ENCODE measurements at places on chromosomes 12 and 14. TPM values are rescaled to one million over a fixed set of nuclear protein-coding genes. Genes with fewer than 3 reads are reported as not detected.

The MGP gene
- 280 TPM for total RNA-seq

- no peak for DNase-seq
- no peaks in the 10 kb centered on the region for H3K4me1 ChIP-seq
- H3K4me3 ChIP-seq, result no peak overlapping the region
- H3K27ac ChIP-seq, result no peak overlapping the region
Observed at GRCh38 chr14:54893151-54893760, 9.4 kb downstream of the GCH1 start.

- H3K4me1 ChIP-seq, result peaks cover 17% of the 10 kb centered on the region
- H3K4me3 ChIP-seq, result no peak overlapping the region
- peak; percentile 72 for DNase-seq
- no peaks in the 10 kb centered on the region for H3K27me3 ChIP-seq
Observed at GRCh38 chr14:69663300-69663643, 51.9 kb downstream of the SUSD6 start.

DNA sequence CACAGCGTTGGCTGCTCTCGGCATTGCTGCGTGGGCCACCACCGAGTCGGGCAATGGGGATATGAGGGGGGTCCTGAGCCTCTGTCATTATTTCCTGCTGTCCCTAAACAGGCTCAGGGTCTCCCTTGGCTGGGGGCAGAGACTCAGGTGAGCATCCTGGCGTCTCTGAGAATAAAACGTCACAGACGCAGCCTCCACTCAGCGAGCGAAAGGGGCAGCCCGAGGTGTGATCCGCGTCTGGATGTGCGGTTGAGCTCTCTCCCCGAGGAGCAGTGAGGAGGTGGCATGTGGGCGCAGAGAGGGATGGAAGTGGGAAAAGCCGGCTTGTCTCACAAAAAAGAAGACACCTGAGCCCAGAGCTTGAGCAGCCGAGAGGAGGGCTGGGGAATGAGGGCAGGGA, 62.6 kb downstream of the GALNT9 start:
- peaks cover 22% of the 10 kb centered on the region for H3K4me1 ChIP-seq
- peaks cover 2% of the 10 kb centered on the region for H3K27me3 ChIP-seq
- H3K36me3 ChIP-seq, result peaks cover 24% of the 10 kb centered on the region
- no peak for DNase-seq

DNA sequence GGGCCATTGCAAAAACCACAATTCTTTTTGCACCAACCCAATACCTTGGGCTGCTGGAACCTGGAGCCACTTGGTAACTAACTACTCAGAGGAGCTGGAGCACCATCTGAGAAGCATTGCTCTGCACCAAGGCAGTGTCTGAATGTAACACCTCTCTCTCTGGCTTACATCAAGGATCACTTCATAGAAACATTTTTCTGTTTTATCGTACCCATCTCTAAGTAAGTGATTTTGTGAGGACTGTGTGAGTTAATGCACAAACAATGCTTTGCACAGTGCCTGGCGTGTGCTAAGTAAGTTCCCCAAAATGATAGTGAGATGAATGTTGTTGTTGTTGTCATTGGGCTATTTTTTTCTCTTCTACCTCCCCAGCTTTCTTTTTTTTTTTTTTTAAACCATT, 111.4 kb downstream of the ADCK1 start:
- H3K4me1 ChIP-seq, result peaks cover 17% of the 10 kb centered on the region
- H3K4me3 ChIP-seq, result no peak overlapping the region
- no peak for DNase-seq
- H3K27ac ChIP-seq, result no peak overlapping the region
- no peaks in the 10 kb centered on the region for H3K27me3 ChIP-seq

Data from spinal cord (tissue), 10 donors.